ENCODE measurements at places on chromosomes 4 and X. TPM values are rescaled to one million over a fixed set of nuclear protein-coding genes. Genes with fewer than 3 reads are reported as not detected.

The GSX2 gene
- not detected for total RNA-seq

The APBB2 gene
- 31.8 TPM for total RNA-seq

The FGFBP2 gene
- not detected for total RNA-seq

The DCHS2 gene
- total RNA-seq: under 0.01 TPM

The PNMA6A gene
- total RNA-seq: 0.62 TPM

The HAND2 gene
- total RNA-seq: 48.7 TPM

The FTSJ1 gene
- total RNA-seq: 34.9 TPM

The MMRN1 gene
- 11.1 TPM for total RNA-seq

The XKRX gene
- under 0.01 TPM for total RNA-seq

The SATL1 gene
- not detected for total RNA-seq

The MAGEA10 gene
- total RNA-seq: not detected

The HSD17B13 gene
- under 0.01 TPM for total RNA-seq

The RXFP1 gene
- 23.9 TPM for total RNA-seq

The SPANXA1 gene
- total RNA-seq: not detected

The ATP8A1 gene
- total RNA-seq: 10.5 TPM

The CPXCR1 gene
- not detected for total RNA-seq

The ADAM29 gene
- total RNA-seq: not detected

The ANK2 gene
- total RNA-seq: 226 TPM

The APLN gene
- 9.2 TPM for total RNA-seq

The CYBB gene
- not detected for total RNA-seq

The CLNK gene
- not detected for total RNA-seq

The EPHA5 gene
- total RNA-seq: 0.53 TPM

The TRPC3 gene
- total RNA-seq: under 0.01 TPM

The ZCCHC12 gene
- total RNA-seq: not detected

The SSX2B gene
- total RNA-seq: not detected

The TXLNG gene
- 5.8 TPM for total RNA-seq

The GAGE1 gene
- total RNA-seq: not detected

The HSFX1 gene
- total RNA-seq: 0.66 TPM

The EFNB1 gene
- 21.4 TPM for total RNA-seq

The CYLC1 gene
- not detected for total RNA-seq

The AR gene
- total RNA-seq: 10.4 TPM

The SHOX gene
- not detected for total RNA-seq

The MORC4 gene
- total RNA-seq: 31.8 TPM

The ASMT gene
- total RNA-seq: not detected

The CPE gene
- 73.0 TPM for total RNA-seq

The MAGEC1 gene
- not detected for total RNA-seq

The H2BW1 gene
- not detected for total RNA-seq

The PABPC5 gene
- 1.8 TPM for total RNA-seq

The EXOC1L gene
- total RNA-seq: not detected

The ABCB7 gene
- total RNA-seq: 18.1 TPM

The OTC gene
- total RNA-seq: not detected

The NPNT gene
- total RNA-seq: not detected

The TMSB15B gene
- total RNA-seq: 1.6 TPM

The TLL1 gene
- total RNA-seq: under 0.01 TPM
